ENCODE measurements at places on chromosomes 7 and 10.

- DNase-seq = no peak
Measured at GRCh38 chr7:139762886-139763285, 14.9 kb downstream of the HIPK2 start.

- DNase-seq = no peak
Measured at GRCh38 chr7:149007611-149008010, 20.7 kb downstream of the PDIA4 start.

DNA sequence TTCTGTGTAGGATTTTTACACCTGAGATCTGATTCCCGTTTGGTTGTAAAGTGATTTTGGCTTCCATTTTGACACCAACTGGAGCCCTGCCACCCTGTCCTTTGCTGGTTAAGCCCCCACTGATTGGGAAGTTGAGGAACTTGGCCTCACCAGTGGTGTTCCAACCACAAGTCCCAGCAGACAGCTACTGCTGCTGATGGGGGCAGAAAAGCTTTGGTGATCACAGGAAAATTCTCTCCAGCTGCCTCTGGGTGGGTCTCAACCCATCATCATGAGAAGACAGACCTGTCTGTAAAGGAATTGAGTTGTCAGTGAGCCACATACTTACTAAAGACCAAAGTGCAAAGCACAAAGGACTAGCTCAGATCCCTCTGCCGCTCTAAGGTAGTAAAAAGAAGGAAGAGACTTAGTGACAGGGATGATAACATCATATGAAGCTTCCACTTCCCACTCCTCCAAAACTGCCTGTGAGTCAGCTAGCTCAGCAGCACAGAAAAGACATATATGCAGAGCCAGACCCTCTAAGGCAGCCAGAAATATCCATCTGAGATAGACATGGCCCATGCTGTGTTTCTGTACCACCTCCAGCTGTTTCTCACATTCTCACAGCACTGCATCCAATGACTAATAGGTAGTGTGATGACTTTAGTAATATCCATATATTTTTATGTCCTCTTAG is 22.4 kb upstream of the LRRC17 start:
- DNase-seq = no peak

DNA sequence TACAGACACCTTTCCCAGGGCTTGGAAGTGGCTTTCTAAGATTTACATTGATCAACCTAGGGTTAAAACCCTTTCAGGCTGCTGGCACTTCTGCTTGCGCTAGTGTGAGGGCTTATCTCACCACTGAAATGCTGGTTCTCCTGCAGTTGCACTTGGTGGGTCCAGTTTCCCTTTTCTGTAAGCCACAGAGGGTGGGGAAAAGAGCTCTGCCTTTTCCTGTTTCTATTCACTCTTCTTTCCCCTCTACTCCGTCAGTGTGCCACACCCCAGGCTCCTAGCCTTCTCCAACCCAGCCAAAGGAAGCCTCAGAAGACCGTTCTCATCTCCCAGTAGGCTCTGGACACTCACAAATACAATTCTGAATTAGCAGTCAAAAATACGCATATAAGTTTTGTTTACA is 19.0 kb upstream of the CAPZA2 start:
- no peak for DNase-seq

DNA sequence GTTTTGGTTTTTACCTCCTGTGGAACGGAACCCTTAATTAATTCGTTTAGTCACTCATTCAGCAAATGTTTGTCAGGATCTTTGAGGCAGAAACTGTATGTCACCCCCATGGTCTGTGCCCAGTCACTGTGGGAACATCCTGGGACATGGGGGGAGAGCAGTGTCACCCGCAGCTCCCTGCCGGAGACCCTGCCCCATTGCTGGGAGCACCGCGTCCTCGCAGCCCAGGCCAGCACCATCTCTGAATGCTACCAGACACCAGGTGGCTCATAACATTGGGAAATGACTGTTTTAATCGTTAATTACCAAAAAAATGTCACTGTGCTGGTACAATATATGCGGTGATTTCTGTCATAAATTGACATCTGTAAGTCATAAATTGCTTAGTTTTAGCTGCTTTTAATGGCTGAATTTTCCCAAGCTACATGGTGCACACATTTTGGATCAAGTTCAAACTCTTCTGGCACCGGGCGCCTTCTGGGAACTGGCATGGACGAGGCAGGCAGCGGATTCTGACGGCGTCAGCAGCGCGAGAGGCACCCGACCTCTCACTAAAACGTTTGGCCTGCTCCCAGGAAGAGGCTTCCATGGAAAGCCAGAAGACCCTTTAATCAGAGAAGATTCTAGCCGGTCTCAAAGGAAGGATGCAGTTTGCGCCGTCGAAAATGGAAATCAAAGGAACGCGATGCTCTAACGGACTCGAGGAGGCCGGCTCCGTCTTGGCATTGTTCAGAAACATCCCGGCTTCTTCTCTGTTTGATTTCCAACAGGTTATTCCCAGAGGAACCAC is 184.2 kb downstream of the ADARB2 start:
- DNase-seq = no peak

DNA sequence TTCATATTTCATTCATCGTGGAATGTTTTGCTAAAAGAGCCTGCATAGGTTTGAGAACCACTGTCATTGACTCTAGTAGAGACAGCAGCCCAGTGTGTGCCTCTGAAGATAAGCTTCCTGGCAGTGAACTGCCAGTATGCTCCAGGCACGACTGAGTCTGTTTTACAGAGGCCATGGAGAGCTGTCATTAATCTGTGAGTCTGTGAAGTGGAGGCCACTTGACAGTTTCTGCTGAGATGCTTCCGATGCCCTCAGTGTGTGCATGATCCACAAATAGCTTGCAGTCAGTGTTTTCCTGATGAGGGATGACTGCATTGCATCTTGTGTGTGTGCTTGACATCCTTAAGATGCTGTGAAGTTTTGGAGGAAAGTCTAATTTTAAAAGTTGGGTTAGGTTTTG is 162.2 kb downstream of the PFKFB3 start:
- no peak for DNase-seq

- DNase-seq = peak; percentile 15
Measured at GRCh38 chr10:12484941-12485805, 135.8 kb downstream of the CAMK1D start.

DNA sequence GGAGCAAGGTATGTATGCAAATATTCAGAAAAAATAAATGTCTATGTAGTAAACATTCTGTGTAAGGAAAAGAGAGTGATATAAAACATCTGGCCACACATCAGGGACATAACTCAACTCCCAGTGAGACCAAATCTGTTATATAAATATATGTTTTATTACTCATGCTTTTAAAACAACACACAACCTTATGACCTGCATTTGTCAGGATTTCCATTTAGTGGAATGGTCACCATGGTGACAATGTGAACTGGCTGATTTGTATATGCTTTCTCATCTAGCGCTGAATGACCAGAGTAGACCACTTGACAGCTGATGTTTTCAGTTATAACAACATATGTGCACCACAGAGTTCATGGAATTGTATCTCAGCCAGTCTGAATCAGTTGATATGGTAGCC is 551.7 kb downstream of the HTR7 start:
- no peak for DNase-seq

DNA sequence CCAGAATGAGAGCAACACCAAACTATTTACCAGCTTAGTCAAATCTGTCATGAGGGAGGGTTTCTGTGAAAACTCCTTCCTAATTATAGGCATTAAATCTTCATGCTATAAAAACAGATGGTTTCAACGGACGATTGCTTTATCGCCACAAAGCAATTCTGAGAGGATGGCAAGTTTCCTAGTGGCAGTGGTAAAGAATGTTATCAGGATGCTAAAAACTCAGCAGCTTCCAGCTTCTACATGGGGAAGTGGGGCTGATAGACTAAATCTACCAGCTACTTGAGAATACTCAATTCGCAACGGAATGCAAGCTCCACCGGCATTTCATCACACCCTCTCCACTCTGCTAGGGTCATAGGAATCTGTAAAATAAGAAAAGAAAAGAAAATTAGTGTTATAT is 41.8 kb downstream of the JCAD start:
- no peak for DNase-seq

DNA sequence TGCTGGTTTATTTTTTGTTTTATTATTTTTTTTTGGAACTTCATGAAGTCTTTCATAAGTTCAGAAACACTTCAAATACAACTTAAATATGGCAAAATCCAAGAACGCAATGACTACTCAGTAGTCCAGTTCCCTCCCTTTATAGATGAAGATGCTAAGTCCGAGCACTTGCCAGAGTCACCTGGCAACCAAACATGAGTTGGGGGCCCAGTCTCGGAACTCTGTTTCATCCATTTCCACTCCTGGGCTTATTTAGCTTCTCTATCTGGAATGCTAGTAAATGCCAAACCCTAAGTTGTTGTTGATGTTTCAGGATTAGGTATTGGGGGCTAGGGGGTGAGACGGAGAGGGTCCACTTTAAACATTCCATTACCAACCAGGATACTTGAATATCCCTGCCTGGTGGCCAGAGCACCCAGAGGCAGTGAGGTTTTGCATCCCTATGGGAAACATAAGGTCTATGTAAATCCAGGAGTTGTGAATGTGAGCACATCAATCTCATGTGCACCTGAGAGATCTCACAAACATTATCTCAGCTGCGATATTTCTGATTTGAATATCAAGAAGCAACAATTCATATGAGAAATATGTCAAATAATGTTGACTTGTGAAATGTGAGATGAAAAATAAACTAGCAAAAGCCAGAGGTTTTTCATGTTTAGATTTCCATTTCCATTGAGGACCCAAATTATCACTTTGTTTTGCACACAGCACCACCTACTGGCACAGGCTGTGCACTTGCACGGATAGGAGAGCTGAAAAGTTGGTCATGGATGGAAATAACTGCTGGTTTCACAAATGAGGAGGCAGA is 129.3 kb downstream of the PKD1L1 start:
- no peak for DNase-seq

DNA sequence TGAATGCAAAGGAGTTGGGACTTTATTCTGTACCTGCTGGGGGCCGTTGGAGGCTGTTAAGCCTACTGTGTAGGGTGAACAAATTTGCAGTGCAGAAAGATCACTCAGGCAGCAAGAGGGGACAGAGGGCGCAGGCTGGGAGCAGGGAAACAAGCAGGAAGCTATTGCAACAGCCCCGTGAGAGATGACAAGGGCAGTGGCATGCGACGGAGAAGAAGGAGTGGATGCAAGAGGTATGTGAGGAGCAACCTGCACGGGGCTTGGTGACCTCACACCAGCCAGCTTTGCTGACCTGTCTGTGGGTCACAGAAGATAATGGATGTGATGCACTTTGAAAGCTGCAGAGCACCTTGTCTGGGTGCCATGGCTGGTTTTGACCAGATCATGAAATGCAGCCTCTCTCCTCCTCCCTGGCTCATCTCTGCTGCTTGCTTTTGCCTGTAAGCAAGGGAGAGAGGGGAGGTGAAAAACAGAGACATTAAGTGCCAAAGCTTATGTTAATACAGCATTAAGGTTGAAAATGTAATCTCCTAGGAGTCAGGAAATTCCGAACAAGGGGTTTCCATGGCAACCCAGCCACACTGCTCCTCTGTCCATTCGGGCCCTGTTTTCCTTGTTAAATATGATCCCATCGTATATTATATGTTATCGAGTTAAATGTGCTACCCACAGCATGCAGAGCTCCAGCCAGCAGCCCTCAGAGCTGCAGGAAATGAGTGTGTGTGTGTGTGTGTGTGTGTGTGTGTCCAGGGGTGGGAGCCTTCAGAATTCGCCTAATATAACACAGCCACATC is 314.3 kb upstream of the ZMIZ1 start:
- DNase-seq = no peak
